ENCODE measurements at places on chromosomes 3 and 15.

DNA sequence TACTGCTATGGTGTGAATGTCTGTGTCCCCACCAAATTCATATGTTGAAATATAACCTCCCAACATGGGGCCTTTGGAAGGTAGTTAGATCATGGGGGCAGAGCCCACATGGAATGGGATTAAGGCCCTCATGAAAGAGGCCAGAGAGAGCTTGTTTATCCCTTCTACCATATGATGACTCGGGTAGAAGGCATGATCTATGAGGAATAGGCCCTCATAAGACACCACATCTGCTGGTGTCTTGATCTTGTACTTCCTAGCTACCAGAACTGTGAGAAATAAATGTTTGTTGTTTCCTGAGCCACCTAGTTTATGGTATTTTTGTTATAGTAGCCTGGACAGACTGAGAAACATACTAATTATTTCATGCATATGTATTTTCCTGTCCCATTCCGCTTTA, 51.9 kb downstream of the WWTR1 start:
- DNase-seq = no peak

- DNase-seq = no peak
Observed at GRCh38 chr3:105843994-105844393, 24.8 kb downstream of the CBLB start.

DNA sequence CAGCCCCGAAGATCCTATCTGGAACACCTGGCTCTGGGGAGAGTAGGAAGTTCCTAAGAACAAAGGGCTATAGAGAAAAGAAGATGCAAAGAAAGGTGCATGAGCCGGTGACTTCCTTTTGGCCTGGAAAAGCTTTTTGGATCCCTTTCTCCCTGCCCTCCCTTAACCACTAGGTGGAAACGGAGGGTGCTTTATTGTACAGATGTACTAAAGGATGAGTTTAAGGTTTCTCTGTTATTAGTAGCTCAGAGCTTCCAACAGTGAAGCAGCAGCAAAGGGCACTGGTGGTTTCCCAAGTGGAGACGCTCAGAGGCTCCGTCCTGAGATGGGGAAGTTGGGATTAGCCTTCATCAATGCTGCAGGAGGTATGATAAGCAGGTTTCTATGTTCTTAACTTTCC, 5.9 kb upstream of the ADGRG7 start:
- DNase-seq = no peak

- DNase-seq = no peak
Observed at GRCh38 chr3:157064402-157064801, 95.5 kb downstream of the CCNL1 start.

DNA sequence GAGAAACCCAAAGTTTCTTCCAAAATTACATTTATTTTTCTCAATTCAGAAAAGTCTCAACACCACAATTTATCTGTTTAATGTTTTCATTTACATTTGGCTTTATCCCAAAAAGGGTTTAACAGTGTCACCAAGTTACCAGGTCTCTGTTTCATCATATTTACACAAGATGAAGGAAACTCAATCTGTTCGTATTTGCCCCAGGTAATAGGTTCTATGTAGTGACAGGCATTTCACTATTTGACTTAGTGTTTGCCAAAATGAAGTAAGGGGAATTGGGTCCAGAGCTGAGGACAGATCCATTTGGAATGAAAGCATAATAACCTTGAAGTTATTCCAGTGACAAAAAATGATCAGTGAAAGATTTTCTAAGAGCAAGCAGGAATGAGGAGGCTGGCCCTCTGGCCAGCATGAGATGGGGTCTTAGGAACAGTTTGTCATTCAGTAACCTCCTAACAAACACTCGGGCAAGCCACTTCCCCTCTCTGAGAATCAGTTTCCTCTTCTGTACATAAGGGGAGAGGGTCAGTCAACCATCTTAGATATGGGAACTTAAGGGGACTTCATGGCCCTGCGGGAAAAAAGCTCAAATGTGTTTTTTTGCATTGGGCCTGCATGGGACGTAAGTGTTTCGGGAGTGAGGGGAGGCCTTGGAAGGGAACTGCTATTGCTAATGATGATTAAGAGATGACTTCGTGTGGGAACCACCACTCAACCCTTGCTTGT, 31.8 kb downstream of the UMPS start:
- DNase-seq = no peak

DNA sequence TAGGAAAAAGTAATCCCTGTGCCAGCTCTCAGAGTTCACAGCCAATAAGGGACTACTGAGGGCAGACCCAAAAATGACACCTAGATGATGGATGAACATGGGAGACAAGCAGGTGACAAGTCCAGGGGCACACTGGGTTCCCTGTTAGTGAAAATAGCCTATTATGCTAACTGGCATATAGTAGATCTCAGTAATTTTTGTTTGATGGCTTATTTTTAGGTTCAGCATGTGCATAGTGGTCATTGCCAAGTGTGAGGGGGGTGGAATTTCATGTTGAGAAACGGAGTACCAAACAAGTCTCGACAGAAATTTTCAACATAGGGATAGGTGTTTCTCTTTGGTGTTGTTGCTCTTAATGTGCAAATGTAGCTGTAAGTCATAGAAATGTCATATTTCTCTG, 6.4 kb upstream of the ITGB5 start:
- DNase-seq = no peak

DNA sequence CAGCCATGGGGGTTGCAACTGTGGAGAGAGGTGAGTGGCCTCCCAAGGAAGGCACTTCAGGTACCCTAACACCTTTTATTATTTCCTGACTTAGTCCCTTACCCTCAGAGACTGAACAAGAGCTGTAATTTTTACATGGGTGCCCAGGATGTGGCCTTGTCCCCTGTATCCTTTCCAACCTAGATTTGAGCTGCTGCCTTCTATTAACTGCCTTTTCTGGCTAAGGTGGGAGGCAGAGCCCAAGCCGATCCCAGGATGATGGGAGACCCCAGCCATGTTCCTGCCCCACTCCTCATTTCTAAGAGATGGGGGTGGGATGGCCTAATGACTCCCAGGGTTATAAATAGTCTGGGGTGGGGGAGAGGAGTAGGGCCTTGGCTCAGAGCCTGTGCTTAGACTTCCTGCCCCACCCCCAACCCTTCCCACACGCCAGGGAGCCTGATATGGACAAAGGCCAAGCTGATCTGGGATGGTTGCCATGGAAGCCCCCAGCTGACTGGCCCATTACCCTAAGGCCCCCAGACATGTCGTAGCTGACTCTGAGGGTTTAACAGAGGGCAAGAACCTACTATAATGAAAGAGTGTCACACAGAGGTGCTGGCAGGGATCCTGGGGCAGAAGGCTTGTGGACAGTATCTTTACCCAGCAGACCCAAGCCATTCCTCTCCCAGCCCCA, 1.9 kb downstream of the KLHDC8B start:
- no peak for DNase-seq

DNA sequence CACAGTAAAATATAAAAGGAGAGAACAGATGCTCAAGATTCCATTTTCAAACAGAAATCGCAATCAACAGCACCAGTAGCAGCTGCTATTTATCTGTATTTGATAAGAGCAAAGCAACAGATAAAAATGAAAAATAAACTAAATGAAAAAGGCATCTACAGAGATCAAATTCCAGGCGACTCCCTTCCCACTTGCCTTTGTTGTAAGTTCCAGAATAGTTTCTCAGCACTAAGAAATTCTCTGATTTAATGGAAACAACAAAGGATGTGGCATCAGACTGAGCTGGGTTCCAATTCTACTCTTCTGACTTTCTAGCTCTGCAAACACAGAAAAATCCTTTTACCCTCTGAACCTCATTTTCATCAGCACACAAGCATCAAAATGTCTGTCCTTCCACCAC, 110.8 kb upstream of the MME start:
- no peak for DNase-seq

DNA sequence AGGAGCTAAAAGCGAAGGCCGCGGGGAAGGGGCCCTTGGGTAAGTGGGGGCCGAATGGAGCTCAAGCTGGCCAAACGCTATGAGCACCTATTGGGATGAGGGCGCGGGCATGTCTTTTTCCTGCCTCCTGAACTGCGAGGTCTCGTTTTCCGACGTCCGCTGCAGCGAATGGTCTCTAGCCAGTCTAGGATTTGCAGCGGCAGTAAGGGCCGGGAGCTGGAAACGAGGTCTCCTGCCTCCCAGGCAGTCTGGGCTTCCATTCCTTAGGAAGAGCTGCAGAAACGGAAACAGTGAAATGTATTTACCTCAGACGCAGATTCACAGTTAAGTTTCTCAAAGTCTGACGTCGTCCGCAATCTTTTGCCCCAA, 517 bp downstream of the TMA7 start:
- DNase-seq = no peak

- DNase-seq = no peak
Observed at GRCh38 chr3:35088943-35089342, 550.4 kb upstream of the ARPP21 start.

DNA sequence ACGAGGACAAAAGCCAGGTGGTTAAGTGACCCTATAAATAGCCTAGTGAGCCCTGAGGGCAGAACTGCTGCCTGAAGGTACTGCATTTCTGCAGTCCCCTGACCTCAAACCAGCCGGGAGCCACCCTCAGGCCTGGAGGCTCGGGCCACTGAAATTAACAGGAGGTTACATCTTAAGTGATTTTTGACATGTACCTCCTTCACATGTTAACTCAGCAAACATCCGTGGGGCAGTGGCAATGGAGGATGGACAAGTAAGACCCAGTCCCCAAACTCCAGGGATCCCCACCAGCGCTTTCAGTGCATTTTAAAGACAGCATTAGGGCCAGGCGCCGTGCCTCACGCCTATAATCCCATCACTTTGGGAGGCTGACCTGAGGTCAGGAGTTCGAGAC, 26.2 kb downstream of the PSTPIP1 start:
- no peak for DNase-seq

- DNase-seq = no peak
Observed at GRCh38 chr3:138271189-138271794, 58.4 kb downstream of the NME9 start.

GRCh38 chr3:187935623-187936156, 190.4 kb upstream of the BCL6 start:
- DNase-seq = no peak

GRCh38 chr15:40055576-40056293, 16.8 kb upstream of the SRP14 start:
- no peak for DNase-seq

GRCh38 chr3:53109891-53110771, 20.1 kb downstream of the RFT1 start:
- DNase-seq = peak; percentile 9

- no peak for DNase-seq
Observed at GRCh38 chr3:9135930-9136525, 113.4 kb downstream of the SRGAP3 start.

- DNase-seq = no peak
Observed at GRCh38 chr15:85028416-85028815, 46.8 kb downstream of the PDE8A start.

GRCh38 chr3:109210501-109210900, 74.0 kb downstream of the C3orf85 start:
- DNase-seq = no peak

GRCh38 chr3:72418244-72418643, 430.0 kb downstream of the SHQ1 start:
- DNase-seq = no peak

GRCh38 chr3:113696658-113697499, 437 bp upstream of the USF3 start:
- peak; percentile 98 for DNase-seq

- no peak for DNase-seq
Observed at GRCh38 chr3:57001356-57001755, 59.1 kb upstream of the SPATA12 start.

GRCh38 chr3:146968204-146968651, 363.1 kb upstream of the PLSCR5 start:
- no peak for DNase-seq

DNA sequence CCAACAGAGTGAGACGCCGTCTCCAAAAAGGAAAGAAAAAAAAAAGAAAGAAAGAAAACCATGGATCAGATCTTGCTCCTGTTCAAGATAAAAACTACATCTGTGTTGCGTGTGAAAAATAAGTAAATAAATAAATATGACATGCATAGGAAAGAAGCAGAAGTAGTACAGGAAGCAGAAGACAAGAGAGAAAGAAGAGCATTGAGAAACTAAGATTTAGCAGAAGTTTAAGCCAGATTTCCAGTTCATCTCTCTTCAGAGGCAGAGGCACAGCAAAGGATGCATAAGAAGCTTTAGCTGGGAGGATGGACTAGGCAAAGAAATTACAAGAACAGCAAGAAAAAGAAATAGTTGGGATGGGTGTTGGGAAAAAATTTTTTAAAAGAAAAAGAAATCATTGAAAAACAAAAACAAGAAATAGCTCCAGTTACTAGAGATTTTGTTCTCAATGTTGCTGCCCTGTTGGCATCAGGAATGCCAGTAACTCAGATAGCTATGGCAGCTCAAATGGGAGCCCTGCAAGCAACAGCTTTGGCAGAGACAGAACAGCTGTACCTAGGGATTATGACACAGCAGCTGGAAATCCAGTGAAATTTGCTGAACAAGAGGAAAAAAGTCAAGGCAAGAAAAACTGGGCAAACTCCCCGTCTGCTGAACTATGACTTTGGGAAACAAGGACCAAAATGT, 17.3 kb downstream of the AP3S2 start:
- no peak for DNase-seq

DNA sequence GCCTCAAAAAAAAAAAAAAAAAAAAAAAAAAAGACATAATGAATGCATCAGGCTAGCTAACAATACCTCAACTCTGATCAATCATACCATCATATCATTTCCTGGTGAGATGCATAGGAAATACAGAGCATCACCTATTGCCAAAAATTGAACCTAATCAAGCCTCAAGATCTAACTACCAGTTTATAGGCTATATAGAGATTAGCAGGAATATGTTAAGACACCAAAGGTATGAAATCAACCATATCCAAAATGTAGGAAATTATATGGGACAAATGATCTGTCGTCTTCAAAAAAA, 387 bp upstream of the VPS33B start:
- no peak for DNase-seq

DNA sequence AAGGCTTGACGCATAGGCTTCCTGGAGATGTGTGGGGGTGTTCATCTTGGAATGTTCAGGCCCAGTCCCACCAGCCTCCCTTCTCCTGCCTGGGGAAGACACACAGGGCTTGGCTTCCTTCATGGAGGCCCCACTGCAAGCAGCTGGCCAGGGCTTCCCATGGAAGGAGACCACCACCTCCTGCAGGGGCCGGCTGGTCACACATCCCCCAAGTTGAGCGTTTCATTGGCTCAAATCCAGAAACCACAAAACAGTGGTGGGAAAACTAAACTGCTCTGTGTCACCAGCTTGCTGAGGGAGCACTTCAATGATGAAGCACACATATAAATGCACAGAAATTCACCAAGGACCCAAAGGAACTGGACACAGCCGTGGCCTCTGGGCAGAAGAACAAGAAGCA, 8.3 kb downstream of the IQSEC1 start:
- DNase-seq = no peak

GRCh38 chr3:126452213-126452612, 23.5 kb downstream of the ZXDC start:
- no peak for DNase-seq

GRCh38 chr3:102085431-102086176, 236.3 kb downstream of the NFKBIZ start:
- DNase-seq = no peak
